ENCODE measurements at places on chromosomes 11 and 22.

- DNase-seq: no peak
Measured at GRCh38 chr11:134728186-134728585, 316.1 kb upstream of the B3GAT1 start.

- DNase-seq: no peak
Measured at GRCh38 chr11:104003491-104003890, 32.9 kb upstream of the DDI1 start.

GRCh38 chr11:88583251-88583650 lies 245.7 kb upstream of the CTSC start:
- no peak for DNase-seq

GRCh38 chr11:45921561-45922424 lies 663 bp upstream of the LARGE2 start:
- no peak for DNase-seq

GRCh38 chr11:112285841-112286311 lies 25.2 kb upstream of the PLET1 start:
- no peak for DNase-seq

DNA sequence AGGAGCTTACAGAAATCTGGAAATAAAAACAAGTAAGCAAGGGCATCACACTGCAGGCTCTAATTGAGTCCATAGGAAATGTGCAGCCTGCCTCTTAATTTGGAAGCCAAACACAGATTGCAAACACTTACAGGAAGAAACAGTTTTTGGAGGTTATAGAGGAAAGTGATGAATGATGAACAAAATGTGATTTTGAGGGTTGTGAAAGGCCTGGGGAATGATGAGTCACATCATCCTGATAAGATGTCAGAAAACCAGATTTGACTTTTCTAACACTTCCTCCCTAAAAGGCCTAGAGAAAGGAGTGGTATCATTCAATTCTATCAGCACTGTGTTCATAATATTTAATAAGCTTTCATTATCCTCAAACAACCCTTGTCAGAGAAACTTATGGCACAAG lies 96.6 kb upstream of the POU2AF2 start:
- no peak for DNase-seq

- no peak for DNase-seq
Measured at GRCh38 chr11:85976525-85976924, 92.4 kb downstream of the PICALM start.

- DNase-seq: no peak
Measured at GRCh38 chr22:46923394-46923793, 160.9 kb downstream of the TBC1D22A start.

DNA sequence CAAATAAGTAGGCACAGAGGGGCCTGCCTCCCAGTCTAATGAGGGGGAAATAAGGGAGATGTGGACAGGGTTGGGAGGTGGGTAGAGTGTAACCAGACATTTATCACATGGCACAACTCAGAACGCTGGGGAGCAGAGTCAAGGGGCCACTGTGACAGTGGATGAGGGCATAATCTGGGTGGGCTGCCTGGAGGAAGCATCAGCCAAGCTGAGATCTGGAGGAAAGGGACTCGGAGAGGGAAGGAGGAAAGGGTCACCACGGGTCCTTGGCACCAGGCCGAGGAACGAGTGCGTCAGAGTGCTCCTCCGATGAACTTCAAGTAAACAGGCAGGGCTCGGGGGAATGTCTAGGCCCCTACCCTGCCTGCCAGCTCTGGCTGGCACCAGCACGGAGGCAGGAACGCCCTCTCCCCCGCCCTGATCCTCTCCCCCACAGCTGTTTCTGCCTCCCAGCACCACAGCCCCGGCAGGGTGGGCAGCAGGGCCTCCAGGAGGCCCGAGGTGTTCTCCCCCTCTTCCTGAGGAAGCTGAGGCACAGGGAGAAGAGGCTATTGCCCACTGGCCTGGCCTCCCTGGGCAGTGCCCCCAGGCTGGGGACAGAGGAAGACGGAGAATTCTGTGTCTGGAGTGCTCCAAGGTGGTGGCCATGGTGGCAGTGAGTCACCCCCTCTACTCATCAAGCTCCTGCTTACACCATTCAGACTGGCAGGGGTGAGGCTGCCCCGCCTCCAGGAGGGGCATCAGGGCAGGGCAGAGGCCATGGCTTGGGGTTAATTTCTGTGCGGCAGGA lies 4.2 kb downstream of the ALDH3B1 start:
- DNase-seq: no peak

- DNase-seq: no peak
Measured at GRCh38 chr11:125114518-125114917, 3.1 kb upstream of the TMEM218 start.

DNA sequence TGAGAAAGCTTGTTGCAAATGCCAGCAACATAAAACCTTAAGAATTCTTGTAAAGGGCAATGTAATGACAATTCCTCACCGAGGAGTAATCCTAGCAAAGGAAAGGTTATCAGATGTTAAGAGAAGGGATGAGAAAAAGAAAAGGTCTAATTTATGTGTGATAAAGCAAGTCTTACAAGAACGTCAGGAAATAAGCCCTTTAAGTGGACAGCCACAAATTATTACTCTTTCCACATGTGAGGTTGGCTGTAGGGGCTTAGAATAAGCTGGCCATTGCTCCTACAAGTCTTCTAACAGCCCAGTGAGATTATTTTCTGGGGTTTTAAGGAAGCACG lies 9.3 kb downstream of the LAYN start:
- no peak for DNase-seq

DNA sequence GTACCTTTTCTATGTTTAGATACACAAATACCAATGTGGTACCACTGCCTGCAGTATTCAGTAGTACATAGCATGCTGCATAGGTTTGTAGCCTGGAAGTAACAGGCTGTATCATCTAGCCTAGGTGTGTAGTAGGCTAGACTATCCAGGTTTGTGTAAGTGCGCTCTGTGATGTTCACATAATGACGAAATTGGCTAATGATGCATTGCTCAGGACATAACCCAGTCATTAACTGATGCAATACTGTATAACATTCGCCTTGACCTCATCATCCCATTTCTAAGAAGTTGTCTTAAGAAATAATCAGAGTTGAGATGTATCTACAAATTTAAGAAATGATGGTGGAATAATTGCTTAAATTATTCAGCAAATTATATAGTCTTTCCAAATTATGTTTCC lies 116.0 kb upstream of the TIMP3 start:
- DNase-seq: no peak

GRCh38 chr11:2718817-2719438 lies 19.1 kb upstream of the KCNQ1OT1 start:
- DNase-seq: no peak

GRCh38 chr11:131888230-131888855 lies 517.9 kb downstream of the NTM start:
- no peak for DNase-seq

DNA sequence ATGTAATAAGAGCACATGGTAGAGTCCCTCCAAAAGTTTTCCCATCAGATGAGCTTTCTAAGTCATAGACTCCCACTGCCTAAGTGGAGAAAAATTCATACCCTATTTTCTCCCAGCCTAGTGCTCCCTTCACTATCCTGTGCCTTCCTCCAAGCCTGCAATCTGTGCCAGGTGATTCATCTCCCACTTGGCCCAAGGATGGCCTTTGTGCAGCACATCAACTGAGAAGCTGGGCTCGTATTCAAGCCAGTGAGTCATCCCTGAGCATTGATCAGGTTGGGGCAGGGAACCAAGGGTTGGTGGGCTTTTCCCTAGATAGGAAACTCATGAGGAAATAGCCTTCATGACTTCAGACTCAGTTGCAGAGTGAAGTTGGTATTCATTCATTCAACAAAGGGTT lies 64.6 kb downstream of the PANX1 start:
- DNase-seq: no peak

- DNase-seq: no peak
Measured at GRCh38 chr22:41128606-41129005, 36.2 kb downstream of the EP300 start.

DNA sequence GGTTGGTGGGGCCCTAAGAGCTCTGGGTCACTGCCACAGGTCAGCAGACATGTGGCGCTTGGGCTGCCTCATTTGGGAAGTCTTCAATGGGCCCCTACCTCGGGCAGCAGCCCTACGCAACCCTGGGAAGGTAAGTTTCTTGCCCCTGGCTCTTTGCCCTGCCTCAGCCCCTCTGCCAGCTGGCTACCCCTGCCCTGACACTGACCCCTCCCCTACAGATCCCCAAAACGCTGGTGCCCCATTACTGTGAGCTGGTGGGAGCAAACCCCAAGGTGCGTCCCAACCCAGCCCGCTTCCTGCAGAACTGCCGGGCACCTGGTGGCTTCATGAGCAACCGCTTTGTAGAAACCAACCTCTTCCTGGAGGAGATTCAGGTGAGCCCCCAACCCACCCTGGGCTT lies 1.9 kb downstream of the SCYL1 start:
- no peak for DNase-seq

DNA sequence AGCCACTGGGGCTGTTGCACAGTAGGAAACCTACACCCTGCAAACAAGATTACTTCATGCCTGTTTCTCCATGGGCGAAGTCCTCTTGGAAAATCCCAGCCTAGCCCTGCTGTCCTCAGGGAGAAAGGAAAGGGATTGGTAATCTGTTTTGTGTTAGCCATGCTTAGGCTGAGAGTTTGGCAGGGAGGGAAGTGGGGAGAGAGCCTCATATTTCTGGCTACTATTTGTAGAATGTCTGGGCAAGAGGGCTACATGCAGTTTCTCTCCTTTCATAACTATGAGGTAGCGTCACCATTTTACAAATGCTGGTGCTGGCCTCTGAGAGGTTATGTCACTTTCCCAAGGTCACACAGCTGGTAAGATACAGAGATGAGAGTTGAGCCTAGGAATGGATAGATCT lies 737 bp upstream of the MFRP start:
- DNase-seq: no peak

GRCh38 chr11:34305193-34305592 lies 52.6 kb downstream of the ABTB2 start:
- DNase-seq: no peak

DNA sequence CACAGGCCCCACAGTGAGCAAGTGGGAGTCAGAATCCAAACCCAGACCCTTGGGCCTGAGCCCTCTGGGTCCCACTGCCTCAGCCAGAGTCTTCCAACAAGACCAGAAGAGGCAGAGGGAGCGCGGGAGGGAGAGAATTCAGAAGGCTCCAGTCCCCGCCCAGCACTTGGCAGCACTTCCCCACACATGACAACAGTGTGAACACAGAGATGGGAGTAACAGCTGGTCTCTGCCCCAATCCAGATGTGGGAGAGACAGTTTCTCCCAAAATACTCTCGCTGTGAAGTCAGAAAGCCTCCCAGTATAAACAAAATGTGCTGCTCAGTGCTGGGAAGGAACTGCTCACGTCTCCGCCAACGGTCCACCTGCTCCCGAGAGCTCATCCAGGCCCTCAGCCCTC lies 219.9 kb downstream of the MN1 start:
- DNase-seq: no peak

DNA sequence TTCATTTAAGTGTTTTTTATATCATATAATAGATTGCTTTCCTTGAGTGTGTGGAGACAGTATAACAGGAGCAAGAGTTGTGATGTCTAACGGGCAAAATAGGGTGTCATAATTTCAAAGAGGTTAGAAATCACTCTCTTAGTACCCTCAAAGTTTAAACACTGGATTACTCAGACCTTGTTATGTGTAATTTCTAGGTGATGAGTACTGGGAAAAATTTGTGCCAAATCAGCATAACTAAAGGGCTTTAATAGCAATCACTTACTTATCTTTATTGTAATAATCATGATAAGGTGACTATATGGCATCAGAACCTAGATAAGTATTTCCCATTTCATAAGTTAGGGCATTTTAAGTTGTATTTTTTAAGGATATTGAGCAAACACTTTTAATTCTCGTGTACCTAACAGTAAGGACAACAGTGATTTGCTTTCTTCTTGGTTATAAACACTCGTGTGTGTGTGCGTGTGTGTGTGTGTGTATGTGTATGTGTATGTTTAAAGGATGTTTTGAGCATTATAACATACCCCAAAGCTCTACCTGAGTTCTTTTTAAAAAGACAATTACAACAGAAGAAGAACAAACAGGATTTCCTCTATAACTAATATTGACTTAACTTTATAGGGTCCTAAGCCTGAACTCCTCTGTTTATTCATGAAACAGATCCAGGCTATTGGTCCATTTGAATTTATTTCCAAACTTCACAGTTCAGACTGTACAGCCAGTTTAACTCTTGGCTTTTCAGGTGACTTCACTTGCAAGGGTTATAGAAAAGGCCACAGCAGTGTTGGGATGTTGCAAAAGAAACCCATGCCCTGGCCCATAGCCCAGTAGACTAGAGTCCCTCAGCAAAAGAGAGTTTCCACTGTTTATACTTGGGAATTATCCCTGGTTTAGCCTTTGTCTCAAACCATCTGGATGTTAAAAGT lies 23.7 kb upstream of the PDE3B start:
- no peak for DNase-seq

- DNase-seq: no peak
Measured at GRCh38 chr11:117601006-117601708, 195.9 kb downstream of the DSCAML1 start.

- no peak for DNase-seq
Measured at GRCh38 chr22:48088926-48089536, 1326.6 kb downstream of the TBC1D22A start.

DNA sequence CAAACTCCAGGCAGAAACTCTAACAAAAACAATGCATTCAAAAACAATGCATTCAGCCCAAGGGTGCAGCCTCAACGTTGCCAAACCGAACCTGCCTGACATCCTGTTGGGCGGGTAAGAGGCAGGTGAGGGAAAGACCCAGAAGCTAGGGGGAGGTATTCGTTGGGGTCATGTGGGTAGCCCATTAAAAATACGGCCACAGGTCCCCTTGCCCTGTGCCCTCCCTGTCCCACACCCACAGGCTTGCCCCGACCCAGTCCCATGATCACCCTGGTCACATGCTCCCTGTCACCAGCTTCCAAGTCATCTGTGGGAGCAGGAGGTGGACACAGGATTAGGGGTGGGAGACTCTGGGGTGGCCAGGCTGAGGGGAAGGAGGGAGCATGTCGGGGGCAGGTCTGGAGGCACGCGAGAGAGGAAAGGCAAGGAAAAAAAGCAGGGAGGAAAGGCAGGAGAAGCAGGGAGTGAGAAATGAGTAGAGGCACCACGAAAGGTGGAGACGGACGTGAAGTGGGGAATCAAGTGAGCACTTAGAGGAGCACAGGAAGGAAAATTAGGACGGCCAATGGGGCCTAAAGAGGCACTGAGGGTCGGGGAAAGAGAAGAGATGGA lies 683 bp downstream of the PLA2G6 start:
- no peak for DNase-seq

GRCh38 chr11:66363805-66364535 lies 7.6 kb downstream of the SLC29A2 start:
- DNase-seq: peak; percentile 33

DNA sequence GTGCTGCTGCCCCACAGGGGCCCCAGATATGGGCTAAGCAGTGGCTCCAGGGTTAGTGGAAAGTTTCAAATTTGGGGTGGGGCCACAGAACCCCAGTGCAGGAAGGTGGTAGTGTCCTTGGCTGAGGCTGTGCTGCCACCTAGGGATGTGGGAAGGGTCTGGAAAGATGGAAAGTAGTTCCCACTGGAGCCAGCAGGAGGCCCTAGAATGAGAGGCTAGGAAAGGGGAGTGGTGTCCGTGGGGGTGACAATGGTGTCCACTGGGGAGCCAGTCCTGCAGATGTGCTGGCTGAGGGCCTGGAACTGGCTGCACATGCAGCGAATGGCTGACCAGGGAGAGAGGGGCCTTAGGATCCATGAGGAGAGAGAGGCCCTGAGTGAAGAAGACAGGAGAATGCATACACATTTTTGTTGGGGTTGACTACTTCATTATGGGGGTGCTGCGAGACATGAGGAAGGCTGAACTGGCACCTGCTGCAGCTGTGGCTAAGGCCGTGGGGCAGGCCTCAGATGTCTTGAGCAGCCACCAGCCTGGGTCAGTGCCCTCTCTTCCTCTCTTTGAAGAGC lies 21.1 kb downstream of the RFPL3 start:
- DNase-seq: no peak

All from activated CD4-positive, CD25-positive, alpha-beta regulatory T cell (primary cell).